ENCODE measurements at places on chromosomes 7 and 10. TPM values are rescaled to one million over a fixed set of nuclear protein-coding genes. Genes with fewer than 3 reads are reported as not detected.

Gene SEMA3D
- polyA plus RNA-seq = 0.29 TPM

Gene KAT6B
- polyA plus RNA-seq = 29.8 TPM

Gene OR13A1
- polyA plus RNA-seq = not detected

Gene REEP3
- 6.6 TPM for polyA plus RNA-seq

Gene CHST15
- 13.4 TPM for polyA plus RNA-seq

Gene PLAU
- polyA plus RNA-seq = 0.12 TPM

Gene LEP
- polyA plus RNA-seq = not detected

Gene ST7
- 0.61 TPM for polyA plus RNA-seq

Gene GBX1
- not detected for polyA plus RNA-seq

Gene SP4
- 8.7 TPM for polyA plus RNA-seq

Gene STOX1
- polyA plus RNA-seq = 0.38 TPM

Gene UBN2
- not detected for polyA plus RNA-seq

GRCh38 chr10:57786850-57787750 lies 480.6 kb downstream of the IPMK start:
- no peak for DNase-seq

- no peak for DNase-seq
These were observed 144.7 kb downstream of the CYP26A1 start for GRCh38 chr10:93218386-93218785.

DNA sequence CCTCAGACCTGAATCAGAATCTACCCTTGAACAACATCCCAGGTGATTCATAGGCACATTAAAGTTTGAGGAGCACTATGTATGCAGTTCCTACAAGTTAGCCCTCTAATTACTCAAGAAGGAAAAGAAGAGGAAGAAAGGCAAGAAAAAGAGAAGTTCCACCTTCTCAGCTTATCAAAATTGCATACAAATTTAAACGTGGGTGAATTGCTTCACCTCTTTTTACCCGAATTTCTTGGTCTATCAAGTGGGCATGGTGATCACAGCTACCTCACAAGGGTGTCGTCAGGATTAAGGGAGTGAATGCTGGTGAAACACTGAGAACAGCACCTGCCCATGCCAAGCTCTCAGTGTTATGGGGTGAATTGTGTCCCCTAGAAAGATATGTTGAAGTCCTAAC lies 43.8 kb upstream of the PAPSS2 start:
- no peak for DNase-seq

DNA sequence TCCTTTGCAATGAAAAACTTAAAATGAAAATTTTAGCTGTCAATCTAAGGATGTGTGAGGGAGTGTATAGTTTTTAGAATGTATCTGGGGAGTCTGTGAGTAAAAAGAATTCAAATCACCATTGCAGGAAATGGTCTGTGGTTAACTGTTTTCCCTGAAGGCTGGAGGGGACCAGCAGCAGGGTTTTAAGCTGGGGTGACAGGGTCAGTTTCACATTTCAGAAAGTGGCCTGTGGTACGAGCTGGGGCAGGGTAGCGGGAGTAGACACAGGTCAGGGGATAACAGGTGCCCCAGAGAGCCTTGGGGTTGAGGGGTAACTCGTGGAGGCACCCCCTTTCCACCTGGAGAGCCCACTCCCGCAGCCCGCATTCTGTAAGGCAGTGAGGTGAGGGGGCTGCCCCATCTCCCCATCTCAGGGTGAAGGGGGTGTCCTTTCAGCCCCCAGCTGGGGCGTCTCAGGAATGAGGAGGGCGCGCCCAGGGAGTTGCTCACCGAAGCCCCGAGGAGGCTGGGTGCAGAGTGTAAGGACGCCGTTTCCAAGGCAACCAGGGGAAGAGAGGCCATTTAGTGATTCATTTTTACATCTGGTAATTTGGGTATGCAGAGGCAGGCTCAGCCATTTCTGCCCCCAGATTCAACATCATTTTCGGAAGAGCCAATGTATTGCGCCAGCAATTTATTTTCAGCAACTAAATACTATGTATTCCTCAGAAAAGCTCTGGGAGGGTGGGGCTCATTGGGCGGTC lies 168.9 kb downstream of the SLIT1 start:
- no peak for DNase-seq

GRCh38 chr10:16679511-16679910 lies 137.7 kb downstream of the RSU1 start:
- no peak for DNase-seq

GRCh38 chr10:111084366-111085255 lies 7.8 kb downstream of the ADRA2A start:
- no peak for DNase-seq

DNA sequence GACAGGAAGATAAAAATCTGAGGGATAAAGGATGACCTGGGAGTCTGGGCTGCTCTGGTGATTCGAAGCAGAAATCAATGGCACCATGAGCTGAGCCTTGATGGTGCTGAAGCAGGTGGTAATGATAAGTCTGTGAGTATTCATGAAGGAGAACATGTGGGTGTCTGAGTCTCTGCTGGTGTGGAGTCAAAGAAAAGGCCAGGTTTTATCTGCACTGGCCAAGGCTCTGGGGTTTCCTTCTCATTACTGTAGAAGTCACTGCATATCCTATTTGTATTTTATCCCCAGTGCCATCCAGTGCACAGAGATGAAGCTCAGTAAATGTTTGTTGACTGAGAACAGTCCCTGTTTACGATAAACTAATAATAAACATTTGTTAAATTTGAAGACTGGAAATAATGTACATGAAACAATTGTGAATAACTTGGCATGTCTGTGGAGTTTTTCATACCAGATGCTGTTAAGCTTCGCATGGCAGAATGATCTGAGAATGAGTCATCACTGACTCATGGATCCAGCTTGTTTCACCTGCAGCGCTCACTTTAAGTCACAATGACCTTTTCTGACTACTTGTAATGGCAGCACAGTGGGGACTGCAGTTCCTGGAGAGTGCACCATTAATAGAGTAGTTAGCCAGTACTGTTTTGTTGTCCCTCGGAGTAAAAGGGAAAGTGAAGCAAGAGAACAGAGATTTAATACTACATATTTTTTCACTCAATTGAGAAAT lies 538.5 kb downstream of the HTR7 start:
- DNase-seq = no peak

DNA sequence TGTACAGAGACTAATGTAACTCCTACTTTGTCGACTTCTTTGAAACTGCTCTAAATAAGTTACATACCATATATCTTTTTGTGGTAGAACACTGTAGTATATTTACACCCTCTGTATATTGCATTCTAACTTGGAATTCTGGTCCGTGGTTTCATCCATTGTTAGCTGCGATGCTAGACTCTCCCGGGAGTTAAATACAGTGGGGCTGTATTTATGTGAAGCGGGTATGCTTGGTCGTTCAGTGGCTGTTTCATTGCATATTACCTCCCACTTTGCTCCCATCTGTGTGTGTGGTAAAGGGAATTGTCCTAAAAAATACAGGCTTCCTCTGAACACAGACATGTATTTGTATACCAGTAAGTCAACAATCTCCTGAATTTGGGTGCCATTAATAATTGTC lies 231.1 kb downstream of the SLC25A13 start:
- no peak for DNase-seq

GRCh38 chr10:77193001-77193400 lies 444.6 kb downstream of the KCNMA1 start:
- no peak for DNase-seq

DNA sequence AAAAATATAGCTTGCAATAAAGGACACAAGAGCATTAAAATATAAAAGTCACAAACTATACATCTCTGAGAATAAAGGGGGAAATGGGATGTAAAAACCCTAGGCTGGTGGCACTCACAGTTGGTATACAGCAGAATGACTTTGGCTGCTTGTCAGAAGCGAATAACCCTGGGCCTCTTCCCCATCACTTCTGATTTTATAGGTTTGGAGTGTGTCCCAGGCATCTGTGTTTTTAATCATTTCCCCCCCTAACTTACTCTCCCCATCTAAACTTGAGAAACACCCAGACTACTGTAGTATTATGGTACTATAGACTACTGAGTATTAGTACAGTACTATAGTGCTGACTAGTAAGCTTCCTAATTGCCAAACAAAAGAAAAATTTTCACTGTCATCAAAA lies 1.8 kb upstream of the RPA3 start:
- no peak for DNase-seq

DNA sequence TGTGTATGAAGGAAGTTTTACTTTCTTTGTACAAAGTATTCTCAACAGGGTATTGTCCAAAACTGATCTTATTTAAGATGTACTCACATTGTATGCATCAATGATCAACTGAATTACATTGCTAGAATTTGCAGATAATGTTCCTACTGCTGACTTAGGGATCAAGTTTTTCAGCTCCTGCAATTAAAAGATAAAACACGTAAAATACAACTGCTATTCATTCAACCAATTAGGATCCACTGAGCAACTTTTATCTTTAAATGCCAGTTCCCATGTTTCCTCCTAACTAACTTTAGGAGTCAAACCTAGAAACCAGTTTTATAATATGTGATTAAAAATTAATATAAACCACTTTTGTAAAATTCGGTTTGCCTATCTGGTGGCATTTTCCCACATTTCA lies 35.9 kb downstream of the ITGB1 start:
- no peak for DNase-seq

GRCh38 chr10:120076996-120077706 lies 184.6 kb downstream of the SEC23IP start:
- DNase-seq = no peak

GRCh38 chr7:106772655-106773108 lies 92.4 kb upstream of the PIK3CG start:
- no peak for DNase-seq

DNA sequence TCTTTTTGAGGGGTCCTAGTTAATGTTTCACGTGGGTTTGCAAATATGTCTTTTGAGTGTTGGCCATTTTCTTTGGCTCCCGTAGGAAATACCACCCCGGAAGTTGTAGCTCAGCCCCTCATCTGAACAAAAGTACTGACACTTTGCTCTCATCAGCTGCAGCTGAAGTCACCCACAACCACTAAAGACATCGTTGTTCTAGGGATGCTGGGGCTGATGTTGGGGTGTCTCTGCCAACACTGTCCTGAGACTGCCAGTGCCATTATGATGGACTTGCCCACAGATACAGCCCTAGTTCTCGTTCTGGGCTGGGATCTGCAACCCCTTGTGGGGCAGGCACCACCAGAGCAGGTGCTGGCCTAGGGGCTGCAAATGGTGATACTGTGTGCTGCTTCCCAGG lies 82.6 kb upstream of the ARHGAP21 start:
- DNase-seq = no peak

GRCh38 chr10:25959540-25960232 lies 25.7 kb downstream of the MYO3A start:
- DNase-seq = no peak

All from naive B cell (primary cell).